ENCODE measurements at places on chromosomes 5 and 9.
A peak's percentile ranks its signal among the peaks of the same experiment; 100 is the strongest.

GRCh38 chr5:218457-219291, 554 bp downstream of the SDHA start:
- peak; percentile 90 for DNase-seq

DNA sequence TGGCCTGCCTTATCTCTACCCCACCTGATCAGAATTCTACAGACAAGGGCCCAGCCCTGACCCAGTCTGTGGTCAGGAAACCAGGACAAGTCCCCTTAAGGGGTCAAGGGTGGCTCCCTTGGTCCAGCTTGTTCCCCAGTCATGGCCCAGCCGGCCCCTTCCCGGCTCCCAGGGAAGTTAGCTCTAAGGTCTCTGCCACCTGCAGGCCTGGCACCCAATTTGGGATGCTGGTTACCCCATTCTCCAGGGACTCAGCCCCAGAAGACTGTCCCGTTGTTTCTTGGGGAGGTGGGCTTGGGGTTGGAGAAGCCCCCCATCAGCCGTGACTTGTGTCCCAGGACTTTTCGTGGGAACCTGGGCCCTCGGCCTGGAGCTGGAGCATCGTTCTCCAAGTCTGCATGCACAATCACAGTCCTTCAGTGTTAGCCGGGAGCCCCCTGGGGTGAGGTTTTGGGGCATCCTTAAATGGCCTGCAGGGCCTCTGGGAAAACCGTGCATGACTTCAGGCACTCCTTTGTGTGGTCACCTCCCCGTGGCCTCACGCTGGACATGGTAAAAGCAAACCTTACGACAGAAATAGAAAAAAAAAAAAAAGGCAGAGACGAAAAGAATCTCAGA, 150.8 kb upstream of the PHYKPL start:
- DNase-seq, result no peak

- no peak for DNase-seq
These were observed 155.5 kb upstream of the S1PR3 start for GRCh38 chr9:88835772-88836171.

DNA sequence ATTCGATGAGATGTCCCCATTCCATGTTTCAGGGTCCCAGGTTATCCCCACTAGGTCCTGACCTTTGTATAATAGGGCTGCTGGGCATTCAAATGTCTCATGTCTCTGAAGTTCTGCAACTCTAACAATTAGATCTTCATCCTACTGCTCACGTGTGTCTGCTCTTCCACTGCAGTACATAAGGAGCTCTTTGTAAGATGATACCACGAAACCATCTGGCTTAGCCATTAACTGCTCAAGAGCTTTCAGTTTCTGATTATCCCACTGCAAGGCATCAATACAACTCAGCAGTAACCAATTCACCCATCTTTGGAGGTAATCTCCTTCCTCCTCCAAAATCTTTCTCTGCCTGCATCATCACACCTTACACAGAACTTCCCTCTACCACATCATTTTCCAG, 49.9 kb upstream of the PPP2CA start:
- no peak for DNase-seq

DNA sequence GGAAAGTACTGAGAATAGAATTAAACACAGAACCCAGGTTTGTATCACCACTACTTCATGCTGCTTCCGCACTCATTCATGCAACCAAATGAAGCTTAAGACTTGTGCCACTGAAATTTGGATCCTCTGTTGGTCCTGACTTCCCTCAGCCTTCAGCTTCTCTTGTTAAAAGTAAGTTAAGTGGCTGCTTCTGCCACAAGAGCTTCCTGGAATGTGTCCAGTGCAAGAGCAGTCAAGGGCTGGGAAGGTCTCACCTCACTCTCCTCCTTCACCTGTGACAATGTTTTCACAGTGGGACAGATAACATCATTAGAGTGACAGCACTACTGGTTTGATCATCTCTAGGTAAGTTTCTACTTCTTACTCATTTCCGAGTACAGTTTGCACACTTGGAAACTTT, 7.9 kb downstream of the SNCAIP start:
- no peak for DNase-seq

DNA sequence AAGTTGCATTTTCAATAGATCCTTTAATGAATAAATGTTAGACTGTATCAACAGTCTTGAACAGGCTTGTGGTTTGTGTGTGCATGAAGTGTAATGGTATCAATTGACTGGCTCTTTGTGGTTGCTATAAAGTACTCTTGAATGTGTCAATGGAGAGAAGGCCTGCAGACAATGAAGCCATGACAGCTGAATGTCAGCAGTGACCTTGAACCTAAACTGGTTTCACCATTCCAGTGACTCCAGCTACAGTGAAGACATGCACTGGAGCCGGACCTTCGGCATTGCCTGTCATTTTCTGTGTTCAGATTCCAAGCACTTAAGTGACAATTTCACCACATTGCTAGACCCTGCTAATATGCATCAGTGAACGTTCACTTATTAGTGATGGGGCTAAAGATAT, 276.0 kb upstream of the TMEM161B start:
- DNase-seq, result no peak

- DNase-seq, result no peak
These were observed 306.3 kb downstream of the ENC1 start for GRCh38 chr5:74334062-74334761.

DNA sequence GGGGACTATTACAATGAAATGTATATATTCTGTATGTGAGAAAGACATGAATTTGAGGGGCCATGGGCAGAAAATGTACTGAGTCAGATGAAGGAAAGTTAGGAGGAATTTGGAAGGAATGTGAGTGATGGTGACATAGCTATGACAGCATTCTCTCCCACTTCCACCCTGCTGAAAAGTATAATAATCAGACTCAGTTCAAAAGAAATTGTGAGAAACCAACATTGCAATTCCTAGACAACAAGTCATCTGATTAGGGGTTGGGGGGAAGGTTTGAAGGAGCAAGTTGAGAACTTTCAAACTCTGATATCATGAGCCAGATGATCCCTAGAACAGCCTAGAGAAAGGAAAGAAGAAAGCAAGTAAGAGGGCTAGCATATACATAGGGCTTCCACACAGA, 370.6 kb downstream of the DMRTA1 start:
- DNase-seq, result no peak

- DNase-seq, result no peak
These were observed 21.7 kb downstream of the ITGA2 start for GRCh38 chr5:53010814-53011213.

DNA sequence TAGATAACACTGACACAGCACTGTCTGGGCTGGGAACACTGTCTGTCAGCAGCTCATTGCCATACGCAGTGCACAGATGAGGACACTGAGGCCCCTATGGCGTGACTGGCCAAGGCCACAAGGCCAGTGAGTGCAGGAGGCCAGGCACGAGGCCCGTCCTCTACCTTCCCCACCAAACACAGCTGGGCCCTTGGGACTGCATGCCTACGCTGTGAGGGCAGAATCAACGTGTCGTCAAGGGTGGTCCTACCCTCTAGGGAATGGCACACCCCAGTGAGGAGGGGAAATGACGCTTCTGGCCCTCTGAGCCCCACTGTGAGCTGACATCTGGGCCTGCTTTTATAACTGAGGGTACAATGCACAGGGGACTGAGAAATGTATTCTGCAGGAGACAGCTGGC, 42.1 kb upstream of the SLC25A51 start:
- DNase-seq, result no peak

Data from mesenteric fat pad (tissue), 1 donor.